ENCODE measurements at places on chromosomes 11 and 22.

DNA sequence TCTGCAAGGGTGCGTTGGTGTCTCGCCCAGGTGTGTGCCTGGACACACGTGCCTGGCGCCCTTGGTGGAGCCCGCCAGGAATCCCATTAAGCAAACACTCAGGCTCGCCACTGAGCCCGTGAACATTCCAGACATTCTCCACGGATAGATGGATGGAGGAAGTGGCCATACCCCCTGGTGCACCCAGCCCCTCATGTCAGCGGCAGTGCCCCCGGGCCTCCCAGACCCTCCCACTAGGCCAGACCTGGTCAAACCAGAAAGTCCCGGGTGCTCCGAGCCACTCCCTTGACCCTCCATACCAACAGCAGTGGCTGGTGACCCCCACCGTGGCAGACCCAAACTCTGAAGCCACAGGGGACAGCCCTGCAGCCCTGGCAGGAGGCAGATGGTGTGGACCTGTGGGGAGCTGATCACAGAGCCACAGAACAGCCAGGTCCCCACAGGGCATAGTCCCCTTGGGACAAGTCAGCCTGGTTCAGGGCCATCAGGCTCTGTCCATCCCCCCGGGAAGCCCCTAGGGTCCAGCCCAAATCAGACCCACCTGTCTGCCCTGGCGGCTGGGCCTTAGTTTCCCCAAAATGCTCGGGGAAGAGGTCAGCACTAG lies 1.9 kb downstream of the EPS8L2 start:
- DNase-seq = no peak

DNA sequence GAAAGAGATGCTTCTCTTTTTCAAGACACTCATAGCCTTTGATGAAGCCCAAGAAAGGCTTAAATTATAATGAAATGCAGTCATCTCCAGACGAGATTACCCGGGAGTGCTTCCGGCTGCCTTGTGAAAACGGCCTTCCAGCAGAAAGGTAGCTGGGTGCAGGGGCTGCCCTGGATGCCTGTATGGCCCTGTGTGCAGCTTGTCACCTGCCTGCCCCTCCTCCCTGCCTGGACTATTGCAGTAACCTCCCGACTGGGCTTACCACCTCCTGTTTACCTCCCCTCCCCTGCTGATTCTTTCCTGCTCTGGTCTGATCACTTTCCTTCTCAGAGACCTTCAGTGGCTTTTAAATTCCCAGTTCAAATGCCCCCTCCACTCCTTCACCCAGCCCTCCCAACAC lies 126.4 kb upstream of the SYT13 start:
- DNase-seq = no peak

DNA sequence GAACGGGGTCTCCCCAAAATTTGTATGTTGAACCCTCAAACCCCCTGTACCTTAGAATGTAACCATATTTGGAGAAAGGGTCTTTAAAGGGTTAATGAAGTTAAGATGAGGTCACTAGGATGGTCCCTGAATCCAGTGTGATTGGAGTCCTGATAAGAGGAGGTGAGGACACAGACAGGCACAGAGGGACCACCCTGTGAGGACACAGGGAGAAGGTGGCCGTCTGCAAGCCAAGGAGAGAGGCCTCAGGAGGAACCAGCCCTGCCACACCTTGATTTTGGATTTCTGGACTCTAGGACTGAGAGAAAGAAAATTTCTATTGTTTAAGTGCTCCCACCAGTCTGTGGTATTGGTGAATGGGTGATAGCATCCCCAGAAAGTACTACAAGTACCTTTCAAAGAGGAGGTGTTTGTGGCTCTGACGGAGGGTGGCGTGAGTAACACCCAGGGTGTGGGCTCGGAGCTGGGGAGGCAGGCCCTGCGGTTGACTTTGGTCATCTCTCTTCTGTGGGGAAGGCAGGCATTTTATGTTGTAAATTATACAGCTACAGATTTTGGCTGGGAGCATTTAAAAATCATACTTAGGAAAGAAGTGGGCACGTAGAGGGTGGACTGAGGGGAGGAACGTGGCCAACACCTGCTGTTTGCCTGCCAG lies 13.8 kb downstream of the MRGPRF start:
- no peak for DNase-seq

- DNase-seq = no peak
These were observed 58.6 kb downstream of the MACROD1 start for GRCh38 chr11:64107303-64107702.

DNA sequence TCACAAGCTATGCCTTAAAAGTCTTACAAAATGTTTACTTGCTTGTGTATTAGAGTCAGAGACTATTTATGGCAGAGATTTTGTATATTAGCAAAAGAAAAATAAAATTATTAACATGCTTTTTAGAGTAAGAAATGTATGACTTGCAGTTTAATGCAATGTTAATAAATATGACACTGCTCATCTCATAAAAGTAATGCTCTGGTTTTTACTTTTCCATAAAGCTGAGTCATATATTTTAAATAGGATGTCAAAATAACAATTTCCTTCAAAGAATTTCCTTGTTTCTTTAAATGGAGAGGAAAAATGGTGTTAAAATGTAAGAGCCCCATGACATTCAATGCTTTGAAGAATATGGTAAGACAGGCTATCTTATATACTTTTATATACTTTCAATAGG lies 16.3 kb upstream of the RDX start:
- no peak for DNase-seq

- DNase-seq = no peak
These were observed 106.4 kb downstream of the SERGEF start for GRCh38 chr11:17906436-17906835.

- no peak for DNase-seq
These were observed 74.7 kb upstream of the B3GAT1 start for GRCh38 chr11:134486704-134487103.

- DNase-seq = no peak
These were observed 54.3 kb upstream of the MYEOV start for GRCh38 chr11:69239641-69240040.
